ENCODE measurements at places on chromosomes 7 and 10. TPM values are rescaled to one million over a fixed set of nuclear protein-coding genes. Genes with fewer than 3 reads are reported as not detected.

VPS37D gene
- 3.6 TPM for total RNA-seq

CFAP69 gene
- total RNA-seq: 2.0 TPM

ANKRD22 gene
- not detected for total RNA-seq

ITIH5 gene
- total RNA-seq: 3.7 TPM

JAZF1 gene
- 20.1 TPM for total RNA-seq

SLC13A4 gene
- total RNA-seq: not detected

PNLIPRP1 gene
- not detected for total RNA-seq

CLIP2 gene
- 31.4 TPM for total RNA-seq

STAMBPL1 gene
- 1.5 TPM for total RNA-seq

LMOD2 gene
- not detected for total RNA-seq

HOXA4 gene
- not detected for total RNA-seq

RPEL1 gene
- total RNA-seq: not detected

RET gene
- 0.79 TPM for total RNA-seq

PAPSS2 gene
- 58.5 TPM for total RNA-seq

HTR5A gene
- not detected for total RNA-seq

PNLIP gene
- not detected for total RNA-seq

ICA1 gene
- total RNA-seq: 8.0 TPM

C7orf57 gene
- total RNA-seq: not detected

SLC13A1 gene
- not detected for total RNA-seq

AGR2 gene
- total RNA-seq: not detected

DNAH11 gene
- 0.43 TPM for total RNA-seq

DKK1 gene
- 7.4 TPM for total RNA-seq

ANKRD61 gene
- total RNA-seq: 0.18 TPM

THSD7A gene
- 3.5 TPM for total RNA-seq

Data from astrocyte (in vitro differentiated cells and primary cell).